ENCODE measurements at places on chromosomes 4 and X.

DNA sequence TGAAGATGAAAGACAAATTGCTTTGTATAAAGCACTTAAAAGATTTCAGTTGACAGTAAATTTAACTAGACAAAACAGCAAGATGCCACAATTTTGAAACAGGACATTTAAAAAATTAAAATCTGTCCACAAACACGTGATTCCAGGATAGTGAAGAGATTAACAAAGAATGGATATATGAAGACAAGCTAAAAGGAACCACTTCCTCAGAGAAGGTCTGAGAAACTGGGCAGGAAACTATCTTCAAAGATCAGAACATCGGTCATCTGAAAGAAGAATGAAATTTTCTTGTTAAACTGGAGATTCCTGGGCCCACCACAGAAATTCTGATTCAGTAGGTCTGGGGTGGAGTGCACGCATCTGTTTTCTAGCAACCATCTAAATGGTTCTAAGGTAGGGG is 1.4 kb downstream of the RWDD4 start:
- DNase-seq: no peak

GRCh38 chr4:152073351-152074087 is 312.7 kb upstream of the GATB start:
- no peak for DNase-seq

DNA sequence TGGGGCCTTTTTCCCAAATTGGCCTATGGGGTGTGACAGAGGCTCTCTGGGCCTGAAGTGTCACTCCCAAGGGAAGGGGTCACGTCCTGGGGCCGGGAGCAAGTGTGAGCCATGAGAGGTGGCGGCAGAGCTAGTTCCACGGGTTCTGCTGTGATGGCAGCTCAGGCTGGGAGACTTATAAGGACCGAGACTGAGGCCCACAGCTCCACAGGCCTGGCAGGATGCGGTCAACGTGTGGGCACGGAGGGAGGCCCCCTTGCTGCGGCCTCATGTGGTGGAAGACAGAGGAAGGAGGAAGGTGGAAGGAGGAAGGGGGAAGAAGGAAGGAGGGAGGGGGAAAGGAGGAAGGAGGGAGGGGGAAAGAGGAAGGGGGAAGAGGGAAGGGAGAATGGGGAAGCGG is 7.2 kb upstream of the CPLX1 start:
- no peak for DNase-seq

- no peak for DNase-seq
These were observed 544.8 kb upstream of the ADGRL3 start for GRCh38 chr4:60655356-60655755.

GRCh38 chrX:41705680-41706374 is 17.1 kb downstream of the GPR34 start:
- no peak for DNase-seq

DNA sequence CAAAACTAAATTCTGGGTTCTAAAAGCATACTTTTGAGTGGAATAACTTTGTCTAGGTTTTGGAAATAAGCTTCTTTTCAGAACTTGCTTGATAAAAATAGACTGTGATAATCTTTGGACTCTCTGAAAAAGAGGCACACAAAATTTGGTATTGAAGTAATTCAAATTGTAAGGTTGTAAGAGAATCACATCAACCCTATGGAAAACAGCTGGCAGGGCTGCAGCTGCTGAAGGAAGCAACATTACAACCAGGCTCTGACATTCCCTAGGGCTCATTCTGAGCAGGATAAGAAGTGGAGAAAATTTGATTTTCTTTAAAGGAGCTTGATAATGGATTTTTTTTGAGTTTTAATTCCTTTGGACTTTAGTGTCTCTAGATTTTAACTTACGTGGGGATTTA is 147.6 kb downstream of the FSTL5 start:
- no peak for DNase-seq

DNA sequence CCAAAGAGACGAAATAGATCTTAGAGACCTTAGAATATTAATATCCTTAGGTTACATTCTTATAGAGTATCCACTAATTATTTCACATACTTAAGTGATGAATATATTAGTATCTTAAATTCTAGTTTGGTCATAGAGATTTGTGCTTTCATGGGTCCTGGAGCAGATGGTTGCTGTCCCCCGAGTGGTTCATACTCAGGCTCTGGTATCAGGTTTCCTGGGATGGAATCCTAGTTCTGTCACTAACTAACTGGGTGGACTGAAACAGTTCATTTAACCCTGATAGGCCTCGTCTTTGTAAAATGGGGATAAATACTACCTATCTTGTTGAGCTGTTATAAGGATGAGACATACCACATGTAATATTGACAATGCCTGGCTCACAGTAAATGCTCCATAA is 264.6 kb downstream of the TENM3 start:
- no peak for DNase-seq

GRCh38 chrX:137353404-137353803 is 212.5 kb upstream of the ZIC3 start:
- no peak for DNase-seq

Data from activated gamma-delta T cell (primary cell).